Activated naive CD8-positive, alpha-beta T cell treated with anti-CD3 and anti-CD28 coated beads, Interleukin-2, amount 10 ng/mL, durations not matched to agents 7 days and 5 days (primary cell): ENCODE measurements at places on chromosomes 7 and 10. TPM values are rescaled to one million over a fixed set of nuclear protein-coding genes. Genes with fewer than 3 reads are reported as not detected.

EN2 gene
- total RNA-seq: not detected

CCL24 gene
- not detected for total RNA-seq

CPA4 gene
- total RNA-seq: not detected

GRCh38 chr10:100685331-100685730 lies 60.1 kb upstream of the PAX2 start:
- H3K36me3 ChIP-seq: no peaks in the 10 kb centered on the region
- H3K4me1 ChIP-seq: peaks cover 3% of the 10 kb centered on the region
- H3K27me3 ChIP-seq: peaks cover 83% of the 10 kb centered on the region
- H3K4me3 ChIP-seq: no peak overlapping the region
- no peak overlapping the region for H3K27ac ChIP-seq

GRCh38 chr10:102654969-102655368 lies 10.7 kb downstream of the TRIM8 start:
- H3K4me1 ChIP-seq: peaks cover 57% of the 10 kb centered on the region
- H3K27ac ChIP-seq: no peak overlapping the region
- no peak for DNase-seq
- no peak overlapping the region for H3K4me3 ChIP-seq
- H3K36me3 ChIP-seq: peaks cover 29% of the 10 kb centered on the region
- no peaks in the 10 kb centered on the region for H3K27me3 ChIP-seq
